ENCODE measurements at places on chromosomes 6 and 20.

GRCh38 chr20:36434383-36434782 is 106.9 kb upstream of the MYL9 start:
- no peak for ATAC-seq

- ATAC-seq, result no peak
Measured at GRCh38 chr6:79789896-79790295, 157.5 kb downstream of the ELOVL4 start.

GRCh38 chr6:150813319-150813992 is 52.0 kb upstream of the MTHFD1L start:
- ATAC-seq, result peak; percentile 72

DNA sequence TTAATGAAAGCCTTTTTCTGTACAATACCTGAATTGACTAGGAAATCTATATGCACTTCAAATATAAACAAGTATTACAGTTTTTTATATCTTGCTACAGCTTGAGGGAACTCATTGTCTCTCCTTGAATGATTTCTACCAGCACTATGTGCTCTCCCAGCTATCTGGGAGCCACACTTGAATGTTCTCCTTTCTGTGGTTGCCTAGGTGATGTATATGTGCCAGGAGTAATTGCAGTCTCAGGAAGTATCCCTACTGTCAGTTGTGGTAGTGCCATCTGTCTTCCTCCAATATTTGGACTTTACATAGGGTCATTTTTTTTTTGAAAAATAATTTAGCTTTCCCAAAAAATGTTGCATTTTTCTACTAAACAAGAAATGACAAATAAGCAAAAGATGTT is 288.0 kb upstream of the PLCB4 start:
- no peak for ATAC-seq
